ENCODE measurements at places on chromosomes 4 and X.

GRCh38 chrX:130529531-130529930, 127.7 kb downstream of the RBMX2 start:
- no peak for DNase-seq

DNA sequence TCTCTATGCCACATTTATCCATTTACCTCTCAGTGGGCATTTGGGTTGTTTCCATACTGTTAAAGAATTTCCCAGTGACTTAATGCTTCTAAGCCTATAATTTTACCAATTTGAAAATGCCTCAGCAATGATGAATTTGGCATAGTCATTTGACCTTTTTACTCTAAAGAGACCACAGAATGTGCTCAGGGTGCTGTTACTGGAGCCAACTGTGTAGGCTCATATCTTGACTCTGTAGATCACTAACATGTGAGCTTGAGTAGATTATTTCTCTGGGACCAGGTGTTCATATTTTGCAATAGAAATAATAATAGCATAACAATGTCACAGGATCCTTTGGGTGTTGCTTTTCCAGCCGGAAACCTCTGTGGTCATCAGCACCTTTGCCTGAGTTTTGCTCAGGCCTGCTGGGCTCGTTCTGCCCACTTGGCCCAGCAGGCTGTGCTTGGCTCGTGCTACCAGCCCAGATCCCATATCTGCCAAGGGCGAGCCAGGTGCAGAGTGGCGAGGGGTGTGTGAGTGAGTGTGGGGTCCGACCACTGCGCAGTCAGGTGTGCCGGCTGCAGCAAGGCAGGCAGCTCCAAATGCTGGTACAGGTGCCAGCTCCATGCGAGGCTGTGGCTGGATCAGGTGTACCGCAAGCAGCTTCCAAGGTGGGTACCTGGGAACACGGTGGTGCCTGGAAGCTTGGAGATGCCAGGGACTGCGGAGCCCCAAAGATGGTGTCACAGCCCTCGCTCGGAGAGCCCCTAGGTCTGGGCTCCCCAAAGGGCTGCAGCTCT, 70.6 kb upstream of the ANK2 start:
- DNase-seq = no peak

- no peak for DNase-seq
Measured at GRCh38 chr4:94375364-94375763, 32.7 kb upstream of the HPGDS start.

GRCh38 chr4:52036886-52037530, 1.1 kb downstream of the SGCB start:
- DNase-seq = no peak

GRCh38 chr4:785332-786073, 40.4 kb downstream of the CPLX1 start:
- DNase-seq = no peak

DNA sequence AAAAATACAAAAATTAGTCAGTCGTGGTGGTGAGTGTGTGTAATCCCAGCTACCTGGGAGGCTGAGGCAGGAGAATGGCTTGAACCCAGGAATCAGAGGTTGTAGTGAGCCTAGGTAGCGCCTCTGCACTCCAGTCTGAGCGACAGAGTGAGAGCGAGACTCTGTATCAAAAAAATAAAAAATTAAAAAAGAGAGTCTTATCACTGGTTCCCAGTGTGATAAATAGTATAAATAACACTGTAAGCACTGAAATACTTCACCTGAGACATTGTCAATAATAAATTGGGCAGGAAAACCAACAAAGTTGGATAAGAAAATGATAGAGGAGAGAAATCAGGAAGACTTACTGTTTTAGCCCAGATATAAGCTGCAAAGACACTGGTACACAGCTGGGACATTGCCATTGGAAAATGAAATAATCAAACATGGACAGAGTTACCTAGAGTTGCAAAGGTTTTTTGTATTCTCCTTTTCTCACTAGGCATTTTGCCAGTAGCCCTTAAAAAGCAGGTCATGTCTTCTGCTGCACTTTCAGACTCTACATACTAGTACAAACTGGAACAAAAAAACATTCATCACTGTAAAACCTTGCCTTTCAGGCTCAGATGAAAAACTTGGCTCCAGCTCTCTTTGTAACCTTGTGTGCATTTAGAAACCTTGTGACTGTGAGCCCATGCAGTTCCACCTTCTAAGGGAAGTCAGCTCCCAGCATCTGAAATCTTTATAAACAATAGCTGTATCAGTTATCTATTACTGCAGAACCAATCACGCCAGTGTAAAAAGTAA, 55.0 kb upstream of the PPP1R2C start:
- DNase-seq = no peak

DNA sequence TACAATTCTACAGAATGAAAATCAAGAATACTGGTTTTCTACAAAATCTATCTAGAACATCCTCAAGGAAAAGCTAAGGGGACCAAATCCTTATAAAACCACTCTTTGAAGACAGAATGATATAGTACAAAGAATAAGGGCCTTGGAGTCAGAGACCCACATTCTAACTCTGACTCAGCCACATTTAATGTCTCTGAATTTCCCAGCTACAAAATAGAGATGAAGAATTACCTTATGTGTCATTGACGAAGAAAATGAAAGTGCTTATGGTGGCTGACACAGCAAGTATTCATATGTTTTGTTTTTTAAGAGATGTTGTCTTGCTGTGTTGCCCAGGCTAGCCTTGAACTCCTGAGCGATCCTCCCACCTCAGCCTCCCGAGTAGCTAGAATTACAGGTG, 35.9 kb upstream of the CXorf38 start:
- no peak for DNase-seq

DNA sequence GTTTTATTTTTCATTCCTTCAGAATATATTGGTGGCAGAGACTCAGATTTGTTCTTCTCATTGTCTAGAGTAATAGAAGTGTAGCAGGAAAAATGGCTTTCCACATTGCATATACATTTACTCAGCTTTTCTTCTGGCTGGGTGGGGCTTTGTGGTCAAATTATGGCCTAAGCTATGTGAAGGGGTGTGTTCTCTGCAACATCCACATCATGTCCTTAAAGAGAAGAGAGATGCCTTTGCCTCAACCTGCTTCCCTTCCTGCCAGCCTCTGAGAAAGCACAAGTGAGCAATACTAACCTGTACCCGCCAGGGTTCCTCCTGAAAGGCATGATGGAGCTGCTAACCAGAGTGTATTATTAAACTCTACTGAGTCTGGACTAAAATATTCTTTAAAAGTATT, 695.6 kb upstream of the FAM241A start:
- no peak for DNase-seq

DNA sequence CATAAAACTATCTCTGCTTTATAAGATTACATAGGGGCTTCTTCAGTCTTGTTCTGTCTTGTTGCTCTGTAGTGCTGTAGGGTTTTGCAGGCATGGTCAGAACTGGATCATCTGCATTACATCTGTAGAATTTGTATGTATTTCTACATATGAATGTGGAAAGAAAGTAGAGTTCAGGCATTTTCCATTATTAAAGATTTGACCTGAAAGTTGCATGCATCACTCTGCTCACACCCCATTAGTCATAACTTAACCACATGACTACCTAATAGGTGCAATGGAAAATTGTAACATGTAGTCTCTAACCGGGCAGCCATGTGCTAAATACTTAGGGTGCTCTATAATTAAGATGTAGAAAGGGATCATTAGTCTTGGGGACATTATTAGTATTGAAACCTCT, 45.7 kb upstream of the AGA start:
- DNase-seq = no peak

DNA sequence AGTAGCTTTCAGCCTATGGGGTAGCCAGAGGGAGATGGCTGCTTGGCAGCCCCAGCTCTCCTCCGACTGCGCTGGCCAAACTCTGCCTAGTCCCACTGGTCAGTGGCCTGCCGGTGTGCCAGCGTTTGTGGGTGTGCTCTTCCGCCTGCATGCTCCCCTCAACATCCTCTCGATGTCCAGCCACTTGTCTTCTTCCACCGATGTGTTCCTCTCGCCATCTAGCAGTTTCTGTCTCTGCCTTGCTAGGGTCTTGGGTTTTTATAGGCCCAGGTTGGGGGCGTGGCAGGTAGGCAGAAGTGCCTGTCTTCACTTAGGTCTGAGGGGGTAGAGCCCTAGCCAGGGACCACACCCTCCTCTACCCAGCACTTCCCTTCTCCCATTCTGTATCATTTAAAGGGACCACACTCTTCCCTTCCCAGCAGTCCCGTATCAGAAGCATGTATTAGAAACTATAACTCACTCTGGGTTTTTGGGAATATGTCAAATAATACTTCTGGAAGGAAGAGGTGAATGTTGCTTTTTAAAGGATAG, 124.4 kb downstream of the KDM6A start:
- DNase-seq = no peak

GRCh38 chrX:10519278-10519677, 101.1 kb downstream of the MID1 start:
- DNase-seq = no peak

DNA sequence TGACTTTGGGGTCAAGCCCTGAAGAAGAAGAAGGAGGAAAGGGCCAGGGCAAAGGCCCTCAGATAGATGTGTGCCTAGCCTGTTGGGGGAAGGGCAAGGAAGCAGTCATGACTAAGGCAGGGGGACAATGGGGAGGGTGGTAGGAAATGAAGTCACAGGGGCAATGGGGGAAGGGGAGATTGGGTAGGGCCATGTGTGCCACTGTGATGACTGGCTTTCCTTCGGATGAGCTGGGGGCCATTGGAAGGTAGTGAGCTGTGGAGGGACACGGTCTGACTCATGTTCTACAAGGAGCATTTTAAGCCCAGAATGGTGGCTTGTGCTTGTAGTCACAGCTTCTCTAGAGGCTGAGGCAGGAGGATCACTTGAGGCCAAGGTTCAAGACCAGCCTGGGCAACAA, 642.0 kb downstream of the MID1IP1 start:
- no peak for DNase-seq

DNA sequence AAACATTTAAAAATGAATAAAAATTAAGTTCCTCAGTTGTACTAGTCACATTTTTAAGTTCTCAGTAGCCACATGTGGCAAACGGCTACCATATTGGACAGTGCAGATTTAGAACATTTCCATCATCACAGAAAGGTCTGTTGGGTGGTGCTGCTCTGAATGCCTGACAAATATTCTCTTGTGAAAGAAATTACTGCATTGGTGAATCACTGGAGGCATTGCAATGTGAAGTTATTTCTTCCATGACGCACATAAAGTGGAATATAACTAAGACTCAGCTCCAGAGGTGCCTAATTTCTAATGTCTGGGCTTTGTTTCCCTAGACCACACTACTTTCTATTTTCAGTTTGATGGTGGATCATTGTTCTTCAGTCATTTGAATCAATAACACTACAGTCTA, 44.9 kb downstream of the CLNK start:
- DNase-seq = no peak

GRCh38 chr4:85777908-85778631, 303.1 kb downstream of the ARHGAP24 start:
- DNase-seq = no peak

- DNase-seq = no peak
Measured at GRCh38 chrX:54641530-54641929, 111.5 kb downstream of the GNL3L start.

- DNase-seq = no peak
Measured at GRCh38 chrX:108090491-108091263, 665 bp downstream of the PSMD10 start.

DNA sequence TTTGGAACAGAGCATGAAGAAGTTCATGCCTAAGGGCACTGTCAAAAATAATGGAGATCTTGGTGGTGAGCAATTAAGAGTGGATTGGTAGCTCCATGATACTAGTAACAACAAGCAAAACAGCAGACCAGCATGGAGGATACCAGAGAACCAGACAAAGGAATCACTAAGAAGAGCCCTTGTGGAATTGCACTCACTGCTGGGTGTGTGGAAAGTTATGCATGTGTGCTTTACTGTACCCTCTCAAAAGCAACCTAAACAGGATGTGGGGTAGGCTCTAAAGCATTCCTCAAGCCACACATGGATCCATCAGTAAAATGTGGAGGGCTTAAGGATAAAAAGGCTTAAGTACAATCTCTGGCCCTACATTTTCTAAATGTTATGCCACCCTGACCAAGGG, 69.5 kb downstream of the AR start:
- DNase-seq = no peak
